ENCODE measurements at places on chromosomes 1 and 21.

DNA sequence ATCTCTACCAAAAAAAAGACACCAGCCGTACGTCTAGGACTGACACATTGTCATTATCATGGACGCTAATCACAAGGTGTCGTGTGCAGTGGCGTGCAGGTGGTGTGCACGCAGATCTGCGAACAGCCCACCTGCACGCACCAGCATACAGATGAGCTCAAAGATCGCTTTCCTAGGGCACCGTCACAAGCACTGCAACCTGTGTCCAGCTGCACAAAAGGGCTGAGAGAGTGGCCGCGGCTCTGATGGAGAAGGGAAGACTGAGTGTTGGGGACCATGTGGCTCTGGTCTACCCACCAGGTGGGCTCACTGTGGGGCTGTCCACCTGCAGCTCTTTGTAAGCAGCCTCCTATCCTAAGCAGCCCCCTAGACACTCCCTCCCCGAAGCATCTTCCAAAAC lies 50.9 kb downstream of the S100B start:
- no peak for DNase-seq

GRCh38 chr1:156014829-156015228 lies 5.9 kb downstream of the SSR2 start:
- no peak for DNase-seq

DNA sequence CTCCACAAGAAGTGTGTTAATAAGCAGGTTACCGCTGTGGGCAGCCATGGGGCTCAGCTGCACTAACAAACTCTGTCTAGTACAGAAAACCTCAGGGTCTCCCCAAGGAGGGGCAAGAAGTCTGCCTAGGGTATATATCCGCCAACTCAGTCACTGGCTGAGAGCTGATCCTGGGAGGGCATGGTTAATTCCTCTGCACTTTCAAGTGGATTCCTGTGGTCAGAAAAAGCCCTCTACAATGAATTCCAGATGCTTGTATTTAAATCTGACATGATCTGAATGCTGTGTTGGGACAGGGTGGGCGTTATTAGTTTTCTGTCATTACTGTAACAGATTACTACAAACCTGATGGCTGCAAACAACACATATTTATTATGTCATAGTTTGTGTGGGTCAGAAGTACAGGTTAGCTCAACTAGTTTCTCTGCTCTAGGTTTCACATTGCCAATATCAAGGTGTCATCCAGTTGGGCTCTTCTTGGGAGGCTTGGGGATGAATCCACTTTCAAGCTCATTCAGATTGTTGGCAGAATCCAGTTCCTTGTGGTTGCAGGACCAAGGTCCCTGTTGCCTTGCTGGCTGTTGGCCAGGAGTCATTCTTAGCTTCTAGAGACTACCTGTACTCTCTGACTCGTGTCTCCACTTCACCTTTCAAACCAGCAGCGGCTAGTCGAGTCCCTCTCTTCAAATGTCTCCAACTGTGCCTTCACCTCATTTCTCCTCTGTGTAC lies 8.0 kb upstream of the SELE start:
- no peak for DNase-seq

- no peak for DNase-seq
Measured at GRCh38 chr1:185208626-185209180, 51.7 kb downstream of the SWT1 start.

- DNase-seq: no peak
Measured at GRCh38 chr21:37821786-37822450, 94.3 kb downstream of the KCNJ6 start.
